ENCODE measurements at places on chromosomes 3 and 15. TPM values are rescaled to one million over a fixed set of nuclear protein-coding genes. Genes with fewer than 3 reads are reported as not detected.

The UBAP1L gene
- total RNA-seq: 16.6 TPM

GRCh38 chr3:188974856-188975599, 196.7 kb upstream of the TPRG1 start:
- H3K4me1 ChIP-seq: peaks cover 16% of the 10 kb centered on the region
- DNase-seq: peak; percentile 24
- no peaks in the 10 kb centered on the region for H3K27me3 ChIP-seq
- no peak overlapping the region for H3K27ac ChIP-seq

- no peak for DNase-seq
- no peak overlapping the region for H3K27ac ChIP-seq
- H3K36me3 ChIP-seq: peaks cover 4% of the 10 kb centered on the region
- no peaks in the 10 kb centered on the region for H3K4me1 ChIP-seq
- no peak overlapping the region for H3K4me3 ChIP-seq
- no peaks in the 10 kb centered on the region for H3K27me3 ChIP-seq
These were observed 90.6 kb downstream of the TNFAIP8L3 start for GRCh38 chr15:51004103-51004551.

The RAB6B gene
- total RNA-seq: 0.55 TPM

- H3K36me3 ChIP-seq: no peaks in the 10 kb centered on the region
- H3K4me1 ChIP-seq: no peaks in the 10 kb centered on the region
- no peak overlapping the region for H3K4me3 ChIP-seq
- no peak overlapping the region for H3K27ac ChIP-seq
- no peaks in the 10 kb centered on the region for H3K27me3 ChIP-seq
- no peak for DNase-seq
These were observed 11.5 kb upstream of the TEX9 start for GRCh38 chr15:56353740-56354139.
